Glutamatergic neuron (in vitro differentiated cells): ENCODE measurements at places on chromosomes 1 and 21. TPM values are rescaled to one million over a fixed set of nuclear protein-coding genes. Genes with fewer than 3 reads are reported as not detected.

Gene C1orf185
- not detected for total RNA-seq

Gene REG4
- total RNA-seq = not detected

Gene SAMSN1
- total RNA-seq = 28.3 TPM

Gene CD34
- total RNA-seq = 0.20 TPM

Gene LHX8
- total RNA-seq = not detected

Gene UBASH3A
- not detected for total RNA-seq

Gene C4BPA
- total RNA-seq = not detected

Gene COL24A1
- total RNA-seq = 0.15 TPM

Gene UAP1
- total RNA-seq = 34.1 TPM

Gene TAL1
- total RNA-seq = 2.1 TPM

Gene NUP210L
- 0.10 TPM for total RNA-seq

Gene LAMTOR2
- 47.0 TPM for total RNA-seq

Gene KIAA1614
- 4.1 TPM for total RNA-seq

Gene KRTAP13-2
- total RNA-seq = not detected

Gene PLEKHA6
- total RNA-seq = 72.7 TPM

Gene FNDC10
- 11.9 TPM for total RNA-seq

Gene SPRR3
- total RNA-seq = not detected

Gene LCE3E
- not detected for total RNA-seq

Gene LIN28A
- total RNA-seq = 97.3 TPM

Gene SLAMF9
- total RNA-seq = not detected

Gene SPAG17
- total RNA-seq = not detected

Gene LAMTOR5
- total RNA-seq = 135 TPM

Gene CA14
- 1.5 TPM for total RNA-seq

Gene CYP4Z1
- not detected for total RNA-seq

Gene GPR25
- not detected for total RNA-seq

Gene SMPDL3B
- total RNA-seq = not detected

Gene ATP5PO
- total RNA-seq = 236 TPM

Gene ELF3
- 0.96 TPM for total RNA-seq
